ENCODE measurements at places on chromosomes 1 and 21.
A peak's percentile ranks its signal among the peaks of the same experiment; 100 is the strongest.

DNA sequence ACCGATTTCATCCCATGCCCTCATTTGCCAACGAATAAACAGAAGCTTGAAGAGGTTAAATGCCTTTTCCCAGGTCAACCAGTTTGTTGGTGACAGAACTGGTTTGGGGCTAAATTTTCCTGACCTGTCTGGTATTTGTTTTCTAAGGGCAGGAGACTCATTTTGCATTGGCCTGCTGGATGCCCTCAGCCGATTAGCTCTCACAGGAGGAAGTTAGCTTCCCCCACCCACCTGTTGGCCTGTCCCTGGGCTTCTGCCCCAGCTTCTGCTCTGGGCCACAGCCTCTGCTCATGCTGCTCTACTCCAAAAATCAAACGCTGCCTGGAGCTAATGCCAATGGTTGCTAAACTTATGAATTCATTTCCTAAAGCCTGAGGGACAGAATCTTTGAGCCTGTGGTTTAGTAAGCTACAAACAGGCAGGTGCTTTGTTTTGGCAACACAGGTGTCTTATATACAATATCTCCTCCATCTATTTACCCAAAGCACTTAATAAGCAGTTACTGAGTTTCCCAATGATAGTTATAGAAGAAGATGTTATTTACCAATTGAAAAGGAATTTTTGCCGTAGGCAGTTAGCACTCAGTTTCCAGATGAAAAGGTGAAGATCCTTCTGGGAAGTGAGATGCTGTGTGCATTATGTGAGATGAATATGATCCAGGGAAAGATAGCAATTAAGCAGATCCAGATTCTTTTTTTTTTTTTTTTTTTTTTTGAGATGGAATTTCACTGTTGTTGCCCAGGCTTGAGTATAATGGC lies 82.3 kb downstream of the TM2D1 start:
- DNase-seq = no peak

- no peak for DNase-seq
Measured at GRCh38 chr1:58333511-58333910, 213.0 kb downstream of the OMA1 start.

DNA sequence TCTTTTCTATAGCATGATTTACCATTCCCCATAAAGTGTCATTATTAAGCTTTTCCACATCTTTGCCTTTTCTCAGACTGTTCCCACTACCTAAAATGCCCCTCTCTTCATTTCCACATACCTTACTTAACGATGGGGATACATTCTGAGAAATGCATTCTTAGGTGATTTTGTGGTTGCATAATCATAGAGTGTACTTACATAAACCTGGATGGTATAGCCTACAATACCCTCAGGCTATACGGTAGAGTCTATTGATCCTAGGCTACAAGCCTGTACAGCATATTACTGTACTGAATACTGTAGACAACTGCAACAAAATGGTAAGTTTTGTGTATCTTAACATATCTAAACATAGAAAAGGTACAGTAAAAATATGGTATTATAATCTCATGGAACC lies 54.8 kb upstream of the MUTYH start:
- DNase-seq = no peak

DNA sequence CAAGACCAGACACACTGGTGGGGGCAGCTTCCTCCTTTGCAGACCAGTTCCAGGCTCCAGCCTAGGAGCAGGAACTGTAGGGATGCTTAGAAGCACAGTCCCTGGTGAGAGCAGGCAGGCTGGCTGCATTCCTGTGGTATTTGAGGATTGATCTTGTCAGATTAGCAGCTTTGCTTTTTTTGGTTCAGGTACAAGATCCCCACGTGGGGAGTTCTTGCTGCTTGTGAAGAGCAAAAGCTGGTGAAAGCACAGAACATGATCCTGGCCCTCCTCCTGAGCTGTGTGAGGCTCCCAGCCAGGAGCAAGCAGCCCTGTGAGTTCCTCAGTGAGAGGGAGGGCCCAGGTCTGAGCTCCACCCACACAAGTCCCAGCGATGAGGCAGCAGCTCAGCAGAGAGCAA lies 75.3 kb upstream of the ARTN start:
- peak; percentile 54 for DNase-seq

DNA sequence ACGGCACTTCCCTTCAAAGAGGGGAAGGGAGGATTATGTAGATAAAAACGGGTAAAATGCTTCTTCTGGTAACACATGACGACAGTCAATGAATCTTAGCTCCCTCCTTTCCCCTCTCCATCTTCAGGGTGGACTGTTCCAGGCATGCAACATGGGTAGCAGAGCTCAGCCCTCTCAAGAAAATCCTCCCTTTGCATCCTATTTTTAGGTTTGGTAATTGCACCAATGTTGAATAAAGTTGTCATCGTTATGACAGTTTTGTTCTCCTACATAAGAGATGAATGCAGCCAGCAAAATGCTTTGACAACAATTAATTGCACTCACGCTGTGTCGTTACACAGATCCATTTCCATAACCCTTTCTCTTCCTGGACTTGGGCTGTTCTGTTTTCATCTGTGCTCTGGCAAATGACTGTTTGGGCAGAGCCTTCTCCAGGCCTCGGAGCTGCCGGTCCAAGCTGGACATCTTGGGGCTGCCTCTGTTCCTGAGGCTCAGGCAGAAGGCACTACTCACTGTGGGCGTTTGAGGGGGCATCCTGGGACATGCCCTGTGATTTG lies 127.6 kb downstream of the CNIH3 start:
- no peak for DNase-seq

- DNase-seq = no peak
Measured at GRCh38 chr1:94792473-94793295, 27.5 kb upstream of the SLC44A3 start.

DNA sequence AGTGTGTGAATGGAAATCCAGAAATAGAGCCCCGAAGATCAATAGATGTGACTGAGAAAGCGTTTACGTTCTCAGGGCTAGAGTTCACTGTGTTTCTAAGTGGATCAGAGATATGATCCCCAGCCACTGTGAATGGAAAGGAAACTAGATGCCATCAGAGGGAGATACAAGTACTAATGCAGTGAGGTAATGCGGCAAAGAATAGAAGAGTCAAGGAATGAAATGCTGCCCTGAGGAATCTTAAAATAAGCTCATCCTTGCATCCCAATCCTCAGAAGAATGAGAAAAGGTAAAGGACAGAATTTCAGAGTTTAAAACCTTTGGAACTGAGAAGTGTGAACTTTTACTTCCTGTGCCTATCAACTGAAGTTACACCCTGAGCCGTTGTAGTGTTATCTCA lies 165.5 kb upstream of the ESRRG start:
- no peak for DNase-seq

- no peak for DNase-seq
Measured at GRCh38 chr1:54934869-54935268, 45.6 kb upstream of the TMEM61 start.

- no peak for DNase-seq
Measured at GRCh38 chr1:12717301-12717838, 1.5 kb downstream of the AADACL3 start.

DNA sequence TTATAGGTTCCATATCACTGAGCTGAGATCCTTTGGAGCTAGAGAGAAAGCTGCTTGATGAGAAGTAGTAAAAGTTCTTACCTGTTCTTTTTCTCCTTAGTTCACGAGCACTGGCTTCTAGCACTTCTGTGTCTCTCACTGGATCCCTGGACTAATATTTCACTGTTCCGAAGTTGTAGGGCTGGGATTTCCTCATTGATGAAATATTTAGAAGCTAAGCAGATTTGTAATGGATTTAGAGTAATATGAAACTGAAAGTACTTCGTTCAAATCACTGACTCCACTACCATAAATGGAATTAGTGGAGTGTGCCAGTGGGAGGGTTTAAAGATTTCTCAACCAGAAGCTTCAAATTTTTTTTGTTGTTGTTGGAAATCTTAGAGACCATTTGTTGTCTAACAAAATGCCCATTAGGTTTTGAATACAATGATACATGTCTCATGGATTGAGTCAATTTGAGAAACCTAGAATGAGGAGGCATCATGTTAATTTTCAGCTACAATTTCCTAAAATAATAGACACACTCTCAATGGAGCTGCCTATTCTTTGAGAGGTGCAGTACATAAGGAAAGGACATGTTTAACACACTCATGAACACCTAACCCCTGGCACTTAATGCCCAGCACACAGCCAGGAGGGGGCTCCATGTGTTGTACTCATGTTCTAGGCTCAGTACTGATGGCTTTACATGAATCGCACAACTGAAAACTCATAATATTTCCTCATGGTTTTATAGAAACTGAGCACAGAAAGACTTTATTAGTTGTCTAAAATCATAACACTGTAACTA lies at the start of gene GBP1:
GBP1 (minus strand) TSS at position 130 of the 790 bp plus-strand sequence. CDS start 1,974 bp downstream, outside the sequence.
- no peak for DNase-seq

GRCh38 chr1:173043253-173043652 lies 7.5 kb downstream of the TNFSF18 start:
- no peak for DNase-seq

GRCh38 chr1:225462429-225462713 lies 34.5 kb upstream of the LBR start:
- peak; percentile 16 for DNase-seq

DNA sequence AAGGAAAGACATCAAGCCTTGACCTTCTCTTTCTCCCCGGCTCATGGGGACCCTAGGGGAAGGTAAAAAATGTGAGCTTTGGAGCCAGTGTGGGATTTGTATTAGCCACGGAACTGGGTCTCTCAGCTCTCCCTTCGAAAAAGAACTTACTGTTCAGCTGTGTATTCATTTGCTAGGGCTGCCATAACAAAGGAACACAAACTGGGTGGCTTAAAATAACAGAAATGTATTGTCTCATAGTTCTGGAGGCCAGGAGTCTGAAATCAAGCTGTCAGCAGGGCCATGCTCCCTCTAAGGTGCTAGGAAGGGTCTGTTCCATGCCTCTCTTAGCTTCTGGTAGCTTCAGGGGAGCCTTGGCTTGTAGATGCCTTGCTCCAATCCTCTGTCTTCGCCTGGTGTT lies 83.5 kb upstream of the SLC2A1 start:
- no peak for DNase-seq

- no peak for DNase-seq
Measured at GRCh38 chr1:24553931-24554330, 2.0 kb upstream of the NCMAP start.

GRCh38 chr1:193060115-193060403 lies 647 bp downstream of the RO60 start:
- DNase-seq = no peak

- no peak for DNase-seq
Measured at GRCh38 chr1:60145771-60146170, 72.2 kb upstream of the C1orf87 start.

GRCh38 chr1:88324899-88325298 lies 359.2 kb upstream of the PKN2 start:
- DNase-seq = no peak

GRCh38 chr21:27023186-27023585 lies 56.3 kb upstream of the ADAMTS5 start:
- no peak for DNase-seq

GRCh38 chr1:81799939-81800694 lies 617 bp upstream of the ADGRL2 start:
- DNase-seq = peak; percentile 89

DNA sequence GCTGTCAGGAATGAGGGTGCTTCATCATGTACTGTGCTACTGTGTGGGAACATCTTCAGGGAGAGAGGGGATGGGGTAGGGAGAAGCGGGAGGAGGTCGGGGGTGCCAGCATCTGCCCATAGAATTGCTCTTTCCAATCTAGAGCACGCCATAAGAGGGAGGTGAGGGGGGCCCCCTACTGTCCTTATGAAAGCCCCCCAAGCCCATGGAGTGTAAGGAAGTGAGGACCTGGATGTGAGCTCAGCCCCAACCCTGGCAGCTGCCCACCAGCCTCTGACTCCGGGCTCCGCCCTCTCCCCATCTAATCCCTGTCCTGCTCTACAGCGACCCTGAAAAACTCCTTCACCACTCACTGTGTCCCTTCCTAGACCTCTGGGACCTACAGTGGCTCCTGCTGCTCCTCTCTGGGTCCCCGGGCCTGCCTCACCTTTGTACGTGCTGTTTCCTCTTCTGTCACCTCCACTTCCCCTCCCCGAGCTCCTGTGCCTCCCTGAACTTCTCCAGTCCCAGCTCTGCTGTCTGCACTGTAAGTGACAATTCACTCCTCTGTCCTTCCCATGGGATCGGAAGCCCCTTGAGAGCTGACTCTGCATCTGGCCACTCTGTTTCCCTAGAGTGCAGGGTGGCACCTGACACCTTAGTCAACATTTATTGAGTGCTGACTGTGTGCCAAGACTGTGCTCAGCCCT lies 269.4 kb downstream of the PTPRU start:
- DNase-seq = no peak

- DNase-seq = no peak
Measured at GRCh38 chr1:182752077-182752988, 37.2 kb upstream of the NPL start.

DNA sequence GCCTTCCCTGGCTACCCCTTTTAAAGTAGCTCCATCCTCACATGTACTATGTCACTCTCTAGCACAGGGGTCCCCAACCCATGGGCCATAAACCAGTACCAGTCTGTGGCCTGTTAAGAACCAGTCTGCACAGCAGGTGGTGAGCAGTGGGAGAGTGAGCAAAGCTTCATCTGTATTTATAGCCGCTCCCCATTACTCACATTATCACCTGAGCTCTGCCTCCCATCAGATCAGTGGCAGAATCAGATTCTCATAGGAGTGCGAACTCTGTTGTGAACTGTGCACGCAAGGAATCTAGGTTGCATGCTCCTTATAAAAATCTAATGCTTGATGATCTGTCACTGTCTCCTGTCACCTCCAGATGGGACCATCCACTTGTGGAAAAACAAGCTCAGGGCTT lies 116.6 kb upstream of the FOXD3 start:
- DNase-seq = no peak

- DNase-seq = no peak
Measured at GRCh38 chr1:14603645-14604044, 5.2 kb downstream of the KAZN start.

DNA sequence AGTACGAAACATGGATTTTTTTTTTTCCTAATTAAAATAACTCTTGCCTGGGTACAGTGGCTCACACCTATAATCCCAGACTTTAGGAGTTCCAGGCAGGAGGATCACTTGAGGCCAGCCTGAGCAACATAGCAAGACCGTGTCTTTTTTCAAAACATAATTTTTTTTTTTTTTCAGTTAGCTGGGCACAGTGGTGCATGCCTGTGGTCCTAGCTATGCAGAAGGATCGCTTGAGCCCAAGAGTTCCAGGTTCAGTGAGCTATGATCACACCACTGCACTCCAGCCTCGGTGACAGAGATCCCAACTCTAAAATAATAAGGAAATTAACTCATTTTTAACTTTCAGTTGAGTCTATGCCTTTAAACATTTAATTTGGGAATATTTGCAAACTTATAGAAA lies 170.1 kb downstream of the NEK7 start:
- no peak for DNase-seq

- DNase-seq = no peak
Measured at GRCh38 chr1:94856004-94856403, 35.8 kb downstream of the SLC44A3 start.

GRCh38 chr1:68011657-68012375 lies 38.6 kb downstream of the DIRAS3 start:
- no peak for DNase-seq

GRCh38 chr1:2459757-2460156 lies 16.3 kb upstream of the PLCH2 start:
- DNase-seq = no peak
